COR-L47 (cell line): ENCODE measurements at places on chromosomes 6 and 20.

GRCh38 chr6:31734821-31735406 is 1.4 kb downstream of the CLIC1 start:
- DNase-seq: no peak

DNA sequence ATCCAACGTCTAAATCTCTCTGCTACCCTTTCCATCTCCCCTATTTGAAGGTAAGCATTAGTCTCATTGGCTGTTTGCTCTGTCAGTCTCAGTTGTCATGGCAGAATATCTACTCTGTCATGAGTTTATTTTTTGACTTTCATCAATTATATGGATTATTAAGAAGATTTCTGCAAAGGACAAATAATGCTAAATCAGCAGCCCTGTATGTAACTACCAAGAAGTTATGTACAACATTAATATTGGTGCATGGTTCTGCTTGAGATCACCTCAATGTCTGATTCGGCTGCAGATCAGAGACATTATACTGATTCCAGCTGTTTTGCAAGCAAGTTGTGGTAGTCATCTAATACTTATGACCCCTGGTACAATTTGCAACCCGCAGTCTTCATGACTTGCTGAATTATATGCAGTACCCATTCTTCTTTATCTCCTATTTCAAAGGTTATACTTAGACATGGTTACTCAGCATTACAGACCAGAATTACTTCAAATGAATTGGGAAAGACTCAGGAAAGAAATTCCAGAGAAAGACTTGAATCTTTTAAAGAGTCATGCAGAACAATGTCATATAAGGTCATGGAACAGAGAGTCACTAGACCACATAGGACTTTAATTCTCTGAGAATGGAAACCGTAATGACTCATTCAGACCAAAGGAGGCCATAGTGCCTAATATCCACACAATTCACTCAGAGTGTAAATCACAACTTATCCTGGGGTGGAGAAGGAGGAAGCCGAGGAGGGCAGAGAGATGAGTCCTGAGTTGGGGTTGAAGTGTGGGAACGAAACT is 201.4 kb downstream of the IBTK start:
- no peak for DNase-seq

DNA sequence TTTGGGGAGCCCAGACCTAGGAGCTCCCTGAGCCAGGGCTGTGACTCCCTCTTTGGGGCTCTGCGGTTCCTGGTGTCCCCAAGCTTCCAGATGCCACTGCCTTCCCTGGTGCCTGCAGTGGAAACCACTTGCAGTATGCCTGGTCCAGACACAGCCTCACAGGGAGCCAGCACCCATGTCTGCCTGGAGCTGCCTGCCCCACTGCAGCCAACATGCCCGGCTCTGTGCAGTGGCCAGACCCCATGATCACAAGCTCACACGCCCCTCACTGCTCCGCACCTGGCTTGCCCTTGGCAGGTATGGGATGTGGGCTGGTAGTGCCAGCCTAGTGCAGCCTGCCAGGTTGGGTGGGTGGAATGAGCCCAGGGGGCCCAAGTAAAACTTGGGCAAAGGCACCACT is 644.8 kb downstream of the HTR1B start:
- DNase-seq: no peak

DNA sequence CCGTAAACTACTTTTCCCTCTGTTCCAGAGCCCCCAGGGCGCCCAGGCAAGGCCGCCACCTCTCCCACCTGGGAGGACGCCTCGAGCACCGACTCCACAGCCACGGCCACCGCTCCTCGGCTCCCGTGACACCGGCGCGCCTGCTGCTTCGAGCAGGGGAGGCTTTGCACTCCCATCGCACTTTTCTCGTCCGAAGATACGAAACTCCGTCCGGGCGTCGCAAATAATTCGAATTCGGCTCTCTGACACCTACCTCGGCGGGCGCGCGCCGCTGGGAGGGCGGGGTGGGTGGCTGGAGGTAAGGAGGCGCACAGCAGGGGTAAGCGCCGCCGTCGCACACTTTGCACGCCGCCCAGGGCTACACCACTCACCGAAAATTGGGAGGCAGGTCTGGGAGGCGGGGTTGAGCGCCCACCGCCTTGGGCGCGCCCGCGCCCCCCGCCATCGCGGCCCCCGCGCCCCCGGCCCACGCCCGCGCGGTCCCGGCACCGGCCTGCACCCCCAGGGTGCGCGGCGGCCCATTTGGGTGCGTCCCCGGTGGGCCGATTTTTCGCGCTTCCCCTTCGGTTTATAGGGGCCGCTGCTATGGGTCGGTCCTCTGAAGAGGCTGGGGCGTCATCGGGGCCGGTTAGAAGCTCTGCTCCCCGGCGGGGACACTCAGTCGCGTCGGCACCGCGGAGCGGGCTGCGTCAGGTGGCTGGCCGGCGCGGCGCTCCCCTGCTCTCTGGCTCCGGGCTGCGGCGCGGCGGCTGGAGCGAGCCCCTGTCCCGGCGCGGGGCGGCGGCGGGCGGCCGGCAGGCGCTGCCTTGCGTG is 36.2 kb downstream of the GNAS start:
- peak; percentile 62 for DNase-seq

DNA sequence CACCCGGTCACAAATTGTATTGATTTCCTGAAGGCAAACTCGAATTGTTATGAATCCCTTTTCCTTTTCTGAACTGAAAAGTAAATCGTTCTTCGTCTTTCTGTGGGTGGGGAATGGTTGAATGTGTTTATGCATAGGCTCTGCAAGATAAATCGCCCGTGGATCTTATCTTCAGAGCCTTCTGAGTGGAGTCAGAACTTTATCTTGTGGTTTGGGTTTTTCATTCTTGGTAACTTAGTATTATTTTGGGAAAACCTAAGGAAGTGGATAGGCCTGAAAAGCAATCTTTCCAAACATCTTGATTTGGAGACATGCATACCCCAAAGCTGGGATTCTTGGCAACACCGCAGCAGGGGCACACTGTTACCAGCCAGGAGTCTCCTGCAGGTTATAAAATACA is 122.4 kb downstream of the MAP3K7 start:
- no peak for DNase-seq

GRCh38 chr20:19786311-19786710 is 28.3 kb downstream of the RIN2 start:
- DNase-seq: no peak

- peak; percentile 78 for DNase-seq
Measured at GRCh38 chr20:37846573-37846972, 56.4 kb upstream of the VSTM2L start.

GRCh38 chr20:36686944-36687343 is 40.9 kb upstream of the SLA2 start:
- DNase-seq: no peak

DNA sequence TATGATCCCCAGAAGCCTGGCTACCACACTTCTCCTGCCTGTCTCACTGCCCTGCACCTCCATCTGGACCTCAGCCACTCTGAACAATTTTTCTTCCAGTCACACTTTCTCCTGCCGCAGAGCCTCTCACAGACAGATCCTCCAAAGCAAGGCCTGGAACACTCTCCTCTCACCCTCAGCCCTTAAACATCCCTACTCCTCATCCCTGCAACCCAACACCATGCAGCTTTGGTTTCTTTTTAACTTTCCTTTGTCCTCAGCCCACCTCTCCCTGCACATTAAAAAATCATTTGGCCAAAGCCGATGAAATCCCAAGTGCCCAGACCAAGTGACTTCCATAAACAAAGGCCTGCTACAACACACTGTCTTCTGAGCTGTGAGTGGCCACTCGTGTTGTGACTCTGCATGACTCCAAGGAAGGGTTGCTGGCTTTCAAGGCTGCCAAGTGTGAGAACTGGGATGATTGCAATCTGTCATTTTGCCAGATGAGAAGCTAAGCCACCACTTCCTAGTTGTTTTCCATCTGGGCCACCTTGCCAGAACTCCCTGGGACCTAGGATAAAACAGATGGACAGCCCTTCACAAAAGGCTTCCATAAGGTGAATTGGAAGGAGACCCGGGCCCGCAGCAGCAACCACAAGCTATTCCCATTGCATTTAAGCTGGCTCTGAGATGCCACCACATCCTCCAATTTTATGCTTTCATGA is 144.4 kb upstream of the SSTR4 start:
- no peak for DNase-seq

- no peak for DNase-seq
Measured at GRCh38 chr6:110566346-110567125, 90.1 kb upstream of the SLC22A16 start.

- DNase-seq: no peak
Measured at GRCh38 chr20:438571-439469, 23.5 kb downstream of the TBC1D20 start.

- no peak for DNase-seq
Measured at GRCh38 chr6:89360415-89360999, 8.0 kb upstream of the UBE2J1 start.

DNA sequence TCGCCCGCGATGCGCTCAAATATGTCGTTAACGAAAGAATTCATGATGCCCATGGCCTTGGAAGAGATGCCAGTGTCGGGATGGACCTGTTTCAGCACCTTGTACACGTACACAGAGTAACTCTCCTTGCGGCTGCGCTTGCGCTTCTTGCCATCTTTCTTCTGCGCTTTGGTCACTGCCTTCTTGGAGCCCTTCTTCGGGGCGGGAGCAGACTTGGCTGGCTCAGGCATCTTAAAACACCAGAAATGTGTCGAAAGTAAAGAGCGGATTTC is 36.4 kb downstream of the HFE start:
- no peak for DNase-seq

DNA sequence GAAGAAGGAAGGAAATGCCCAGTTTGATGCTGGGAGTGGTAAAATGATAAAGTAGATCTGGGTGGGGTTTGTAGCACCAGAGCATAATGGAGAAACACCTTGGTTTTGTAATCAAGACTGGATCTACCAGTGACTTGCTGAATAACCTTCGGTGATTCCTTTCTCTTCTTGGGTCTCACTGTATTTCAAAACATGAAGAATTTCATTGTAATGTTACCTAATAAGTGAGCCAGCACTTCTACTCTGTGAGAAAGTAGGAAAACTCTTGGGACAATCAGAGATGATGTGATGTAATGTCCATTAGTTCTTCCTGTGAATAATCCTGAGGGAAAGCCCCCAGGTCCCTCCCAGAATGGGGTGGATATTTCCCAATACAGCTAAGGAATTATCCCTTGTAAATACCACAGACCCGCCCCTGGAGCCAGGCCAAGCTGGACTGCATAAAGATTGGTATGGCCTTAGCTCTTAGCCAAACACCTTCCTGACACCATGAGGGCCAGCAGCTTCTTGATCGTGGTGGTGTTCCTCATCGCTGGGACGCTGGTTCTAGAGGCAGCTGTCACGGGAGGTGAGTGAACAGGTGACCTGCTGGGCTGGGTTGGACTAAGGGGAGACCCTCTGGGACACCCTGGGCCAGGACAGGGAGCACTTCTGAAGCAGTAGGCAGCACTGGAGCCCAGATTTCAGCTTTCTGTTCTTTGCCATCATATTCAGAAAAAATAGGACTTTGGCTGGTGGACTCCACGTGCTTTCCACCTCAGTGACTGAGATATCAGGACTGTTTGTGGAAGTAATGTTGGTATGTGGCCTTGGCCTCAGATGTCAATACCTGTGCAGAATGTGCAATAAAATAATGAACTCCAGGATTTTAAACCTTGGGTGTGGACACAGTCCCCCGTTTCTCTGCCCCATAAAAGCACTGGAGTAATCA is at the start of gene PI3:
Gene PI3 (plus strand): TSS at position 469 of the 931 bp plus-strand sequence. CDS start 21 bp downstream, at position 490.
- DNase-seq: no peak

GRCh38 chr20:38790200-38791053 is 15.1 kb upstream of the PPP1R16B start:
- DNase-seq: peak; percentile 36

DNA sequence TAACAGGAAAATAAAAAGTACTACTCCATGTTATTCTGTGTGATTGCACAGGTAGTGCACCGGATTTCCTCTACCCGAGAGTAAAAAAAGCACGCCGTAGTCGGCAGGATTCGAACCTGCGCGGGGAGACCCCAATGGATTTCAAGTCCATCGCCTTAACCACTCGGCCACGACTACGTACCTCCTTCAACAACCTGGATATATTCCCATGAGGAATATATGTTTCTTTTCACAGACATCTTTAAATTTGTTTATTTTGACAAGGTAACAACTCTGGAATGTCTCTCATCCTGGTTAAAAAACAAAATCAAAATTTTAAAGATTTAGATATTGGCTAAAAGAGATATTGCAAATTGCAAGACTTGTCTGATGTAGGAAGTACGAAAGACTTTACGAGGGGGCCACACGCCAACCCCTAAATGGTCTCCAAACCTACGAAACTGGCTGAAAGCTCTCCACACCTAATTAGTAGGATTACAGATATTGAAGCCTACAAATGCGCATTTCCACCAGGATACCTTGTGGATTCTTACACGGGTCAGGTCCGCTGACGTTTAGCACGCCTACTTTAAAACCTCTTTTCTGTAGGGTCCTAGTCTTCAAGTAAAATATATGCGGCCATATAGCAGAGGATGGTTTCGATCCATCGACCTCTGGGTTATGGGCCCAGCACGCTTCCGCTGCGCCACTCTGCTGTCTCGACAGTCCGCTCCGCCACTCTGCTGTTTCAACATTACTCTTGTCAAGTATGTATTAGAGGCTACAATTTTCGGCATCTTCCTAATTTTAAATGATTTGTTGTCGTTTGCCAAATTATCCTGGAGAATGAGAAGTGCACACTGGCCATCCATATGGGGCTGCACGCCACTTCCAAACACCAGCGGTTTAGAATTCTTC is 52.2 kb upstream of the BTN3A2 start:
- DNase-seq: peak; percentile 76

GRCh38 chr6:133257545-133258105 is 16.5 kb downstream of the EYA4 start:
- DNase-seq: no peak

GRCh38 chr20:34511891-34512265 is 4.3 kb upstream of the DYNLRB1 start:
- DNase-seq: no peak

DNA sequence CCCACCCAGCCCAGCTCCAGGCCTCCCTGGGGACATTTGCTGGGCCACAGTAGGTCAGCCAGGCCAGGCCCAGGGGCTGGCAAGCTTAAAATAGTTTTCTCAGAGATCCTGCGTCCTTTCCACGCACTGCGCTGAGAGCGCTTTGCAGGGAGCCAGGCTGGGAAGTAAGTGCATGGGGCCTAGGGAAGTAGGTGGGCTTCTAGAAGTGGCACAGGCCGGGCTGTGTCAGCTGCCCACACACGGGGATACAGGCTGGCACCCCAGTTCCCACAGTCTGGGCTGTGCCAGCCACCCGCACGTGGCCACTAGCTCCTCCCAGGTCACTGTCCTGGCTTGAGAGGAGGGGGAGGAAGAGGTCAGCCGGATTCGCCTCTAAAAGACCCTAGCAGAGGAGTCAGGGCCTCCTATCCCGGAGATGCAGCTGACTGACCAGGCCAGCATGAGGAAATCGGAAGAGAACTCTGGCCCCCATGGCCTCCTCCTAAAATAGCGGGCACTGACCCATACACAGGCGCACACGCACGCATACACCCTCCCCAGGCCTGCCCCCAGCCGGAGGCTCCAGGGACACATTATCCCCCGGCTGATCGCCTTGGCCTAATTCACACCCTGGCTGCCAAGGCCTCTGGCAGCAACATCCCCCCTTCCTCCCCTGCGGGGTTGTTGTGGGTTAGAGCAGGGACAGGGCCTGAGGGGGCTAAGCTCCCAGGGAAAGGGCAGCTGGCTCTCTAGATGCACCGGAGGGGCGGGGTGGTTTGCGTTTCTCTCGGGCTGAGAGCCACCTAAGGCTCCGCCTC is 5.4 kb downstream of the SLCO4A1 start:
- no peak for DNase-seq

GRCh38 chr20:4787820-4788219 is 66.1 kb downstream of the PRND start:
- no peak for DNase-seq
